Breast epithelium (tissue), 4 donors: ENCODE measurements at places on chromosomes 11 and 22. TPM values are rescaled to one million over a fixed set of nuclear protein-coding genes. Genes with fewer than 3 reads are reported as not detected.

DNA sequence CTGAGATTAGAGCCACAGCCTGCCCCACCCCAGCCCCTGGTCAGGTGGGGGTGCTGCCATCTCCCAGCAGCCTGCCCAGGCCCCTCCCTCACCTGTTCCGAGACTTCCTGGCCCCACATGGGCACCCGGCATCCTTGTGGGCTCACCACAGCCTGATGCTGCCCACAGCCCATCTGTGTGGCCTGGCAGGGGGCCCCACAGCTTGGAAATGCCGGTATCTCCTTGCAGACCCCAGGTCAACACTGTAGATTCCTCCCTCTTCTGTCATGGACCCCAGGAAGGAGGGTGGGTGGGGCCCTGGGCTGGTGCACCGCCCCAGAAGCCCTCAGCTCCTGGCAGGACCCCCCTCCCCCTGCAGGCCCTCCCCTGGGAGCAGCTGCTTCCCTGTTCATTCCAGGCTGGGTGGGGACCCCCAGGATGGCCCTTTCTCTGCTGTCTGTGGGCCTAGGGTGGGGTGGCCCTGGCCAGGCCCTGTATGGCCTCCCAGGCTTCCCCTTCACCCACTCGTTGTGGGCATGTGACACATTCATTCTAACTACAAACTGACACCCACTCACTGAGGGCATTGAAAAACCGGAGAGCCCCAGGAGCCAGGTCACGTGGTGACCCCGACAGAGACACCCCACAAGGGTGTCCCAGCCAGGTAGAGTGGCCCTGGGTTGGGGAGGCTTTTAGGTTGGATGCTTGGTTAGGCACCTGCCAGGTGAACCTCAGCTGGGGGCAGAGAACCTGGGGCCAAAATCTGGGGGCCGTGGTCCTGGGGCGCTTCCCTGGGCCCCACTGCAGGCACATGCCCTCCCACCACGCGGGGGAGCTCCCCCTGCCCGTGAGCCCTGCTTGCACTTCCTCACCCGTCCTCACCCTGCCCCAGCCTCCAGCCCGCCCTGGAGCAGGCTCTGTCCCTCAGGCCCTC, 44.1 kb upstream of the CCDC188 start:
- DNase-seq = no peak

DNA sequence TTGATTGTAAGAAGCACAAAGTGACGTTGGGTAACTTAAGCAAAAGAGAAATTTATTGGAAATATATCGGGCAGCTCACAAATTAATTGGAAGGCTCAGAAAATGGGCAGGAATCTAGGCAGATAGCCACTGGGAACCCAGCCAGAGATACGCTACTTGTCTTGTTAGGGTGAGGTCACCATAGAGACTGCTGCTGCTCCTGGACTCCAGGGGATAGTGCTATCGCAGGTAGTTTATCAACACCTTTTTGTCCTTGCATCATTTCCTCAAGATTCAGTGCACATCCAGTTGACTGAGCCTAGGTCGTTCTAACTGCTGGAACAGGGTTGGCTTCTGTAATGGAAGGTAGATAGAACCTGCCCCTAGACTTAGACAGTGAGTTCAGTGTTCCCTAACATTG, 19.6 kb downstream of the AMOTL1 start:
- no peak for DNase-seq

The SLC25A45 gene
- total RNA-seq = 6.6 TPM

The MS4A8 gene
- not detected for total RNA-seq

The OTOG gene
- not detected for total RNA-seq

GRCh38 chr11:1041149-1041467, 4.6 kb upstream of the MUC6 start:
- DNase-seq = no peak

The GLB1L3 gene
- total RNA-seq = 1.0 TPM

- DNase-seq = no peak
Observed at GRCh38 chr11:121777056-121777455, 324.3 kb upstream of the SORL1-AS1 start.

- no peak for DNase-seq
Observed at GRCh38 chr11:124738713-124739478, 846 bp upstream of the NRGN start.

DNA sequence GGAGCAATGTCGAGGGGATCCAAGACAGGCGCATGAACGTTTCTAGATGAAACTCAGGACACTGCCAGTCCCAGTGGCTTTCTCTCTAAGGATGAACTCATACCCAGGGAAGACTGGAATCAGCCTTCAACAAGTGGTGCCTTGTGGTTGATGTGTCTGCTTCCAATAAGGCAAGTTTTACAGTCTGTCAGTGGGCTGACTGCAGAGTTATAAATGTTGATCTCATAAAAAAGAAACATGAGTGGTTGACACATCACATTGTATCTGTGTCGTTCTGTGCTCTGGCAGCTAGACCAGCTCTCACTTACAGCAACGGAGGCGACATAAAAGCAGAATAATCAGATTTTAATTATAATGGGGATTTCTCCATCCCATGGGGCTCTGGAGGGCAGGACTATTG, 96.7 kb downstream of the SNX19 start:
- no peak for DNase-seq
